IPS DF 19.7 (cell line): ENCODE measurements at places on chromosomes 3 and 15.

DNA sequence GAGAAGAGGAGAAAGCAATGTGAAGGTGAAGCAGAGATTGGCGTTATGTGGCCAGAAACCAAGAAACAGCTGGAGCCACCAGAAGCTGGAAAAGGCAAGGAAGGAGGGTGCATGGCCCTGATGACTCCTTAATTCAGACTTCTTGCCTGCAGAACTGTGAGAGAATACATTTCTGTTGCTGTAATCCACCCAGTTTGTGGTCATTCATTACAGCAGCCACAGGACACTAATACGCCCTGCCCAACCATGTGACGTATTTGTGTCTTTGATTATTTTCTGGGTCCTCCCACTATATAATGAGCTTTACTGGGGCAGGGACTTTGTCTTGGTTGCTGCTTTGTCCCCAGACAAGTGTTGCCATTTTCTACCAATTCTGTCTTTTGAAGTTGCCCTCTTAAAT is 64.5 kb upstream of the MITF start:
- DNase-seq: no peak

DNA sequence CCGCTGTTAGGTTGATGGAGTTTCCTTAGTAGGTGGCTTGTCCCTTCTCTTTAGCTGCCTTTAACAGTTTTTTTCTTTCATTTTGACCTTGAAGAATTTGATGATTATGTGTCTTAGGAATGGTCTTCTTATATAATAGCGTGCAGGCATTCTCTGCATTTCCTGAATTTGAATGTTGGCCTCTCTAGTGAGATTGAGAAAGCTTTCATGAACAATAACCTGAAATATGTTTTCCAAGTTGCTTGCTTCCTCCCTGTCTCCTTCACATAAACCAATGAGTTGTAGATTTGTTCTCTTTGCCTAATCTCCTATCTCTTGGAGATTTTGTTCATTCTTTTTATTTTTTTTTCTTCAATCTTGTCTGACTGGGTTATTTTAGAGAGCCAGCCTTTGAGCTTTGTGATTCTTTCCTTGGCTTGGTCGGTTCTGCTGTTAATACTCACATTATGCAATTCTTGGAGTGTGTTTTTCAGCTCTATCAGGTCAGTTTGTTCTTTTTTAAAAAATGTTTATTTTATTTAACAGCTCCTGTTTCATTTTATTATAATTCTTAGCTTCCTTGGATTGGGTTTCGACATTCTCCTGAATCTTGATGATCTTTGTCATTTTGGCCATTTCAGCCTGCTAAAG is 627.9 kb downstream of the SI start:
- no peak for DNase-seq

GRCh38 chr3:172877011-172877410 is 126.5 kb downstream of the ECT2 start:
- DNase-seq: no peak

DNA sequence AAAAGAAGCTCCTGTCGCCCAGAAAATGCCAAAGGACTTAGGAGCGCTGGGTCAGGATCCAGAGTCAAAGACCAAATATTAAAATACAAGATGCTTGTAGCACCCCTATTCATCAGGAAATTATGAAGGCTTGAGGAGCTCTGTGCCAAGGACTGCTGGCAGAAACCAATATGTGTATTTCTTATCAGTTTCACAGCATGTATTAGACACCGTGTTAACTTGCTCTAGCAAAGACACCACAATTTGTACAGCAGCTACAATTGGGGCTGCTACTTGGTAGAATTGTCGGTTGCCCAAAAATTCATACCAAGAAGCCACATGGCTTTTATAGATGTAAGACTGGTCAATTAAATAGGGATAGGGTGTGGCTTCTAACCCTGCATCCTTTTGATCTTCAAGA is 128.8 kb downstream of the CD47 start:
- no peak for DNase-seq

GRCh38 chr3:34724916-34725499 is 914.3 kb upstream of the ARPP21 start:
- no peak for DNase-seq

DNA sequence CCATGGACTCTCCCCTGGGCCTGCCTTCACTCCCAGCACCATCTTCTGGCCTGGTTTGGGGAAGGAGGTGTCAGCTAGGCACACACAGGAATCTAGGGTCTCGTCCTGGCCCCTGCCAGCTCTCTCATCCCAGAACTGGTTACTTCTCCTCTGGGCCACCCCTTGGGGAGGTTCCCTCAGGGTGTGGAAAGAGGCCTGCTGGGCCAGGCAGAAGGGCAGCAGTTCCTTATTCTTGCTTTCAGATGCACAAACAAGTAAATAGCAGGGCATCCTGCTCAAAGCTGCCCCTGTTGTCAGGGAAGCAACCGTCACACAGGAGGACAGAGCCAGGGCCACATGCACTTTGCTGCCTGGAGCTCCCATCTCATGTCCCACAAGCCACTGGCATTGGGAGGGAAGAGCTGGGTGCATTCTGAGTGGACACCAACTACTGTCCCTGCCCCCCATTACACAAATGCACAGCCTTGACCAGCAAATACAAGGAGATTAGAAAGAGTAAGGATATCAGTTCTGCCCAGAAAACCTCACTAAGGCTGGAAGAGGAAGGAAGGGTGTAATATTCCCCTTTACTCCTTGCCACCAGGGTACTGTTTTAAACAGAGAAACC is 108.8 kb upstream of the HACD2 start:
- DNase-seq: no peak

- no peak for DNase-seq
These were observed 11.8 kb downstream of the ALDH1A3 start for GRCh38 chr15:100891307-100892012.

DNA sequence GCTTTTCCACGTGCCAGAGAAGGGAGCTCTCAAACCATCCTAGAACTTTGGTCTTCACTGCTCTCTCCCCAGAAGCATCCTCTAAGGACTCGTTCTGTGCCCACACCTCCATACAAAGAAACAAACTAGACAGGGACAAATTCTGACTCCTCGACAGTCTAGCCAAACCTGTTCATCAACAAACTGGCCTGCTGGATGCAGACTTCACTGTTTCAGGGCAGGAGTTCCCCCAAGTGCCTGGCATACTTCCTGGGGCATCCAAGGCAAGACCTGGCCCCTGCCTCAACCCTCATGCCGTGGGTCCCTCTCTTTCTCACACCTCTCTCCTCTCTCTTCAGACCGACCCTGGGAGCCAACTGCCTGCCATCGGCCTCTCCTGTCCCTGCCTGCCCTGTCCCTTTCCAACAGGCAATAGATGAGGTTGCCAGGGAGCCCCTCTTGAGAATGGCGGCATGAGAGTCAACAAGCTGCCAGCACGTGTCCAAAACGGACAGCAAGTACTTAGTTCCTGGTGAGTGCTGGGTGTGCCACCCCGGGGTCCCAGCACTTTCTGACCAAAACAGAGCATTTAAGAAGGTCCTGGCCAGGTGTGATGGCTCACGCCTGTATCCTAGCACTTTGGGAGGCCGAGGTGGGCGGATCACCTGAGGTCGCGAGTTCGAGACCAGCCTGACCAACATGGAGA is 79.1 kb upstream of the HES1 start:
- no peak for DNase-seq

DNA sequence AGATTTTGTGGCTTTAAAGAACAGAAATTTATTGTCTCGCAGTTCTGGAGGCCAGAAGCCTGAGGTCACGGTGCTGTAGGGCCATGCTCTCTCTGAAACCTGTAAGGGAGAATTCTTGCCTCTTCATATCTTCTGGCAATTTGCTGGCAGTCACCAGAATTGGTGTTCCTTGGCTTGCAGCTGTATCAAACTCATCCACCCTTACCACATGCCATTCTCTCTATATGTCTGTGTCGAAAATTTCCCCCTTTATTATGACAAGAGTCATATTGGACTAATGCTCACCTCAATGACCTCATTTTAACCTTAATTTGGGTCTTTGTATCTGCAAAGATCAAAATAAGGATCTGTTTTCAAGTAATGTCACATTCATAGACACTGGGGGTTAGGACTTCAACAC is 266.7 kb downstream of the IL20RB start:
- DNase-seq: no peak

- no peak for DNase-seq
These were observed 416.6 kb upstream of the WNT5A start for GRCh38 chr3:55903680-55904079.

DNA sequence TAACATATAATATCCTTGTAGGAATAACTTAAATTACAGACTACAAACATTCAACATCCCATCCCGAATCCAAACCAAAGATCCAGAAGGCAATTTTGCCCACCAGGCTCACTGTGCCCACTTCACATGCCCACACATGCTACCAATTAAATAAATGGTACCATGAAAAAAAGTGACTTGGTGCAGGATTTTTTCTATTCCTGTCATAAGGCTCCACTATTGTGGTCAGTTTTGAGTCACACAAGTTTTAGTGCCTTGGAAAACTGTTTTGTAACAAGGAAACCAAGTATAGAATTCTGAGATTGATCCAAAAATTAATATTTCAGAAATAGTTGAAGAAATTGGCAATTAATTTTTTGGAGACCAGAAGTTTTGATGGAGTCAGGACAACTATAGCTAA is 470.1 kb upstream of the THBS1 start:
- DNase-seq: no peak

DNA sequence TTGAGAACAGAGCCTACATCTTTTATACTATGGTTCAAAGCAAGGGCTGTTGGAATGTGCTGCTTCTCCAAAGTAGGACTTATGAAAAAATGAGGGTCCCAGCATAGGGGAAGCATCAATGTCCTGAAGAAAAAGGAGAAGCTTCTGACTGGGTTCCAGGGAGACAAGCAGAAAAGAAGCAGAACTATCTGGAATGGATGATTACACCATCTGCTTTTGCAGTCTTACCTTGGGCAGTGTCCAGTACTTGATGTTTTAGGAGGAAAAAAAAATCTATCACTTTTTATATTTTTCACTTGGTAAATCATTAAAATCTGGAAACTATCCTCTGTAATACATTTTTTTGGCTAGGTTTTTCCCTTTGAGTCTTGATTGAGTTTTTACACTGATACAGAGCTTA is 57.9 kb upstream of the DPH6 start:
- DNase-seq: no peak

DNA sequence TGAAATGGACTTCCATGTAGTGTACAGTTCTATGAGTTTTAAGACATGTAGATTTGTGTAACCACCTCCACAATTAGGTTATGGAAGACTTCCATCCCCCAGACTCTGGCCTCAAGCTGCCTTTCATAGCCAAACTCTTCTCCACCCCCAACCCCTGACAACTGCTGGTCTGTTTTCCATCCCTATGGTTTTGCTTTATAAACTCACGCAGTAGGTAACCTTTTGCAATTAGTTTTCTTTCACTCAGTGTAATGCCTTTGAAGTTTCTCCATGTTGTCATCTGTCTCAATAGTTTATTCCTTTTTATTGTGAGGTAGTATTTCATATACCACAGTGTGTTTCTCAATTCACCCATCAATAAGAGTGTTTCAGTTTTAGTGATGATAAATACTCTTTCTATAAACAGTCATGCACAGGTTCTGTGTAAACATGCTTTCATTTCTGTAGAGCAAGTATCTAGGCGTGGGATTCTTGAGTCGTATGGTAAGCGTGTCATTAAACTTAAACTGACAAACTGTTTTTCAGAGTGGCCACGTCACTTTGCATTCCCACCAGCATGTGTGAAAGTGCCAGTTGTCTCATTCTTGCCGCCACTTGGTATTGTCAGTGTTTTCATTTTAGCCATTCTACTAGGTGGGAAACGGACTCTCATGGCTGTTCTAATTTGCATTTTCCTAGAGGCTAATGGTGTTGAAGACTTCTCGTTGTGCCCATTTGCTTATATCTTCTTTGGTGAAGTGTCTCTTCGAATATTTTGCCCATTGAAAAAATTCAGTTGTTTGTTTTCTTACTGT is 47.3 kb upstream of the ALDH1A3 start:
- DNase-seq: no peak

GRCh38 chr3:187293516-187294430 is 2.2 kb upstream of the MASP1 start:
- DNase-seq: no peak

GRCh38 chr3:89239774-89240173 is 132.4 kb downstream of the EPHA3 start:
- DNase-seq: no peak

GRCh38 chr3:16072420-16073110 is 101.9 kb upstream of the GALNT15 start:
- no peak for DNase-seq

GRCh38 chr15:57922776-57923175 is 142.7 kb downstream of the ALDH1A2 start:
- no peak for DNase-seq

DNA sequence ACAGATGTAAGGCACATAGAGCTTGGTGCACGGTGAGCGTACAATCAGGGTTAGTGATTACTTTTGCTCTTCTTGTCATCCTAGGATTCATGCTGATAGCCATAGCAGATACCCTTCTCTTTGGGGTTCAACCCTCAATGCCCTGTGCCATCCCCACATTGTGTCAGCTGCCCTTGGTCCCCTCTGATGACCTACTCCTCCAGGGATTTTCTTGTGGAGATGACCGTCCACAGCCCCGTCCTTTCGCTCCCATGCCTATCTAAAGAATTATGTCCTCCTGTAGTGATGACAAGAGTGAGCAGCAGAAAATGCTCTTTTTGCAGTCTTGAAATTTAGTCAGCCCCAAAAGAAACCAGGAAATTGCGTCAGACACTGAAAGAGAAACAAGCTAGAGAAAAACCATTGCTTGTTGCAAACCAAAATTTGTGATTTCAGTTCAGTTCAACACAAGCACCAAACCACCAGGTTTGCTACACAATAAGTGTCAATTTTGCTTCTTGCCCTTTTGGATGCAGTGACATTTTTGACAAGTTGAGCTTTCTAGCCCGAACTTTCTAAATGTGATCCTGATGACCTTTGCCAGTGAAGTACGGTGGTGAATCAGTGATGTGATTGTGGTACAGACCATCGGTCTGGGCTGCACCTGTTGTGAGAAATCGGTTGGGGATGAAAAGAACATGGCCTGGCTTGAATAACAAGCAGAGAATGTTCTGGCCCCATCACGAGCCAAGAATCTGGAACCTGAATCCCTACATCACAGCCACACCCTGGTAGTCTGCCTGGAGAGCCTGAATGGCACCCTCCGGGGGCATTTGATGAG is 41.3 kb downstream of the CMTM7 start:
- no peak for DNase-seq

- DNase-seq: no peak
These were observed 144.6 kb upstream of the IL12A start for GRCh38 chr3:159843840-159844730.

DNA sequence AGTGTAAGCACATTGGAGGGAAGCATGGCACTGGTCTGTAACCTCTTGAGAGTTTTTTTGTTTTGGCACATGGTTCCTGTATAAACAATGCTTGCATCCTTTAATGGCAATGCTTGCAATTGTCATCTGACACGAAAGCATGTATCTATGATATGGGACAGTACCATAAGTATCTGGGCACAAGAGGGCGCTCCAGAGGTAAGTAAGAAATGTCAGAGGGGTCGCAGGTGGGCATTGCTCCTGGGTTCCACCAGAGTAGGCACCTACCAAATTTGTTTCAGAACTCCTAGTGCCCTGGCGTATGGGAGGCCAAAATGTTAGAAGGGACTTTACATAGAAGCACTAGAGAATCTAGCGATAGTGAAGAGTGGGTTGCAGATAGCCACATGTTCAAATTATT is 58.7 kb upstream of the BCHE start:
- DNase-seq: peak; percentile 69

GRCh38 chr15:47685141-47685870 is 32.0 kb upstream of the SEMA6D start:
- DNase-seq: no peak
